T-helper 2 cell (primary cell): ENCODE measurements at places on chromosomes 2 and 18.

- no peak for DNase-seq
Observed at GRCh38 chr2:172179045-172179701, 76.5 kb upstream of the DLX2 start.

DNA sequence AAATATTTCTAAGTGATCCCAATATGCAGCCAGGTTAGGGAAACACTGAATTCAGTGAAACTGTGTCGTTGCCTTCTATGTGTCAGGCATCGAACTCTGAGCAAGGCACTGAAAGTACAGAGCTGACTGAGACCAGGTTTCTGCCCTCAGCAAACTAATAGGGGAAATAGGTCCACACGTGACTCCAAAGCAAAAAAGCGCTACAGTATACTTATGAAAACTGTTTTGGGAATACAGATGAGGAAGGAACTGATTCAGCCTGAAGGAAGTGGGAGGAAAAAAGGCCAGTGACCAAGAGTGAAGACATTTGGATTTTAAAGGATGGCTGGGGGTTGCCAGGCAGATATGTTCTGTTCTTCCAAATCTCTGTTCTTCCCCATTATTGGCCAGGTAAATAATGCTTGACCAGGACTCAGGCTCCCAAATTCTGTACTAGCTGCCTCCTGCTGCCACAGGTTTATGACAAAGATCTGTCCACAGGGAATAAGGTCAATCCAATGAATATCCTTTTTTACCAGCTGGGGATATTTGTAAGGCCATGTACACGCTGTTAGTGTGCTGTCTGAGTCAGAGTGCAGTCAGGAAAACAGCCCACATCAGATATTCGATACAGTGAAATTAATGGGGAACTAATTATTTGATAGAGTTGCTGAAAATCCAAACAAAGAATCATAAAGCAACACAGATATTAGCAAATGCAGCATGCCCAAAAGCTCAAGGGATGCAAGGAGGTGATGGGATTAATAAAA, 24.5 kb upstream of the INPP4A start:
- DNase-seq = no peak

DNA sequence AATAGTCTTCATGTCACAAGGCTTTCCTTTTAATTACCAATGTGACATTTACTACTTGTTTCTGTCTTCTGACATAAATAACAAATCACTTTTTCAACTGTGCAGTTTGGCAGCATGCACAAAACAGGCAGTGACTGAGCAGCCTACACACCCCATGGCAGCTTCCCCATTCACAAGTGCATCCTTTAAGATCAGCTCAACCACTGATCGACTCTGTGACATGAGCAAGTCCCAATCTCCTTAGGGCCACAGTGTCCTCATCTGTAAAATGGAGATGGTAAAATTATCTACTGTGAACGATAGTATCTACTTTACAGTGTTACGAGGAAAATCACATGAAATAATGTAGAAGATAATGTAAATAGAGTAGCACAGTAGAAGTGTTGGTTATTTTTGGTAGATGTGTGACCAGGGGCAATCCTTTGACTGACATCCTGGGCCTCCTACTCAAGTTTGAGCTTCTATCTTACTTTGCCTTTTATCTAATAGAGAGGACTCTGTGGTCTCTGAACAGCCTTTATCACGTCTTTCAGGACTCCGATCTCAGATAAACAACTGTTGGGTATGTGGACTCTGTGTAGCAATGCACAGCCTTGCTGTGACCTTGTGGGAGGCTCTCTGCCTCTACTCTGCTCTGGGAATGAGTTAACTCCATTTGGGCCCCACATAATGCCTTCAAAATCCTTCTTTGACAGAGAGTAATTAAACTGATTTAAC, 120.6 kb downstream of the PIGN start:
- no peak for DNase-seq

GRCh38 chr2:195531754-195532153, 125.3 kb upstream of the SLC39A10 start:
- DNase-seq = no peak

DNA sequence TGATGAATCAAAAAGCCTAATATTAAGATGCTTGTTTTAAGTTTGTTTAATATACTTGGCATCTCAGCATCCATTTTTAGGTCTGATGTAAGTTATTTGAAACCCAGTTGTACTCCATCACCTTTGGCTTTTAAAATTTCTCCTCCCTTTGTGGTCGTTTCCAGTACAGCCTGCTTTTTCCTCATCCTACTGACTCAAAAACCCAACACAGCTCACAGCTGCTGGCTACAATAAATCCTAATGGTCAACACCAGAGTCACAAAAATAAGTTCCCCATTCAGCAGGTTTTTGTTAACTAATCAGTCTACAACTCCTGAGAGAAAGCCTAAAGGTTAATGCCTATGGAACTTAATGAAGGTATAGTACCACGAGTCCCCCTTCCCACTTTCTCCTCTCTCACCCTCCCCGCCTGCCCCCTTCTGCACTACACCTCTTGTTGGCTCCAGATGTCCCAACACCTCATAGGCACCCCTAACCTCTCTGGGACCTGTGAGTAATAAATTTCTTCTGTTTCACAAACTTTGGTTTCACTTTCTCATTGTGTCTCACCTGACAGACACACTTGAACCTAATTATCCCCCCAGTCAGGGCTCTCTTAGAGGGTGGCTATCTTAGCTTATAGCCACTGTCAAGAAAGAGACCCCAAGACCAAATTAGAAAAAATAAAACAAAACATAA, 148.6 kb downstream of the GALNT1 start:
- DNase-seq = no peak

DNA sequence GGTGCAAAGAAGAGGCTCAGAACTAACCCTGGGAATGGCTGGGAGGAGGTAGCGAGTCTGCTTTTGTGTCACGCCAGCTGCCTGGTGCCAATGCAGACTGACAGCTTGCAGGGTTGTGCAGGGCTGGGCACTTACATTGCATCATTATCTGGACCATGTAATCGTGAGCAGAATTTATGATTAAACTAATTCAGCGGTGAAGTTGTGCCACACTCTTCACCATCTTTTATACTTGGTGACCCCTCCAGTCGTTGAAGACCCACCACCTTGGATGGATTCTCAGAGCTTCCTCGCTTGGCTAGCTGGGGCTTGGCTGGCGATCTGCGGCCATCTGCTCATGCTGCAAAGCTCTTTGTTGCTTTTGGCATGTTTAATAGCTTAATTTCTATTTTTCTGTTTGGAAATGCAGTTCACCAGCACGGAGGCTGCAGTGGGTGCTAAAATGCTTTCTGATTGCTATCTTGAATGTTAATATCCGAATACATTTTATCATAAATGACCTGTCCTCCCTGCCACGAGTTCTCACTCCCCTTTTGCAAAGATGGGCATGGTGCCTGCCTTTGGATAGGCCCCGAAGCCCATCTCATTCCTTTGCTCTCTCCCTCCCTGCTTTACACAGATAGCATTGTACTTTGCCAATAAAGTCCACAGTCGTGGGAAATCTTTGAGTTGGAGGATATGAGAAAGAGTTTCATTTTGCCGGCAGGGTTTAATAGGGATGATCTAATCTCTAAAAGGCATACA, 188.2 kb downstream of the PRKCE start:
- DNase-seq = no peak

DNA sequence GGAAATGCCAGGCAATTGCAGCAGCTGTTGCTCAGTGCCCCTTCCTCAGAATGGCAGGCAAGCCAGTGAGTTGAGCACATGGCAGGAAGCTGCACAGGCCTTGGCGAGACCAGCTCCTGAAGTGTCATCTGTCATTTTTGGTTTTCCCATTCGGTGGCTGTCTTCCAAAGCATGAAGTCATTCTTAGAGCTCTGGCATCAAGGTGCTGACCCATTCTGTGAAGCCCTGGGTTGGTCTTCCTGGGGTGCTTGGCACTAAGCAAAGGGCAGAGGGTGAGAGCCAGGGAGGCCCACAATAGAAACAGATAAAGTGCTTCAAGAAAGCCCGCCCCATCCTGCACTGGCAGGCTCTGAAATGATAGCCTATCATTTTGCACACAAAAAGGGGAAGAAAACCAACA, 150.5 kb downstream of the VAPA start:
- DNase-seq = no peak

DNA sequence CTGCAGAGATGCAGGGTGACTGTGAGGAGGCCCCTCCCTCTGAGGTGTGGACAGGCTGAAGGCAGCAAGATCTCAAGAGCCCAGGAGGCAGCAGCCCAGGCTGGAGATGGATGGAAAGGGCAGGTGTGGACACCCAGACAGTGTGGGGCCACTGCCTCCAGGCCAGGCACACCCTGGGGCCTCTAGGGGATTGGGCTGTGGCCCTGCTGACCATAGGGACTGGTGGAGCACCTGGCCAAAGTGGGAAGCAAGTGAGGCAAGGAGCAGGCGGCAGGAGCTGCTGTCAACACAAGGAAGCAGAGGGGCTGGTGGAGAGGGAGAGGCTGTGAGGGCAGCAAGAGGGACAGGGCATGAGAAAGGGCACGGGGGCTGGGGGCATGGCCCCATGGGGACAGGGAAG, 10.8 kb downstream of the SNED1 start:
- no peak for DNase-seq

- DNase-seq = no peak
Observed at GRCh38 chr2:70529610-70530009, 24.0 kb downstream of the TGFA start.

DNA sequence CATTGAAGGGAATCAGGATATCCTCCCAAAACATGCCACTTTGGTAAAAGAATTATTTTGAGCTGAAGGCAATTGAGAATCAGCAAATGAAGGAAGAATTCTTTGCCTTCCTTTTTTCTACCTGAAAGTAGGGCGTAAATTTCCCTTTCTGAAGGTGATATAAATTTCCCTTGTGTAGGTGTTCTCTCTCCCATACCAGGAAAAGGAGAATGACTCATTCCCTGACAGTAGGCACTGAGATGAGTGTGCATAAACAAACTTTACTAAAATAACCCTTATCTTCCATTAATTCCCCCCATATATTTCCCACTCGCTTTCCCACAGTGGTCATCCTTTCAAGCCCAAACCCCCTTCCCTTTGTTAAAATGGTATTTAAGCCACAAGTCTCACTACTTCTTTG, 1339.0 kb downstream of the LRP1B start:
- DNase-seq = no peak

GRCh38 chr2:110888411-110888810, 156.0 kb downstream of the ACOXL start:
- no peak for DNase-seq

GRCh38 chr2:58047373-58047935, 848 bp downstream of the VRK2 start:
- no peak for DNase-seq

GRCh38 chr2:181471783-181472182, 14.6 kb downstream of the ITGA4 start:
- DNase-seq = no peak

DNA sequence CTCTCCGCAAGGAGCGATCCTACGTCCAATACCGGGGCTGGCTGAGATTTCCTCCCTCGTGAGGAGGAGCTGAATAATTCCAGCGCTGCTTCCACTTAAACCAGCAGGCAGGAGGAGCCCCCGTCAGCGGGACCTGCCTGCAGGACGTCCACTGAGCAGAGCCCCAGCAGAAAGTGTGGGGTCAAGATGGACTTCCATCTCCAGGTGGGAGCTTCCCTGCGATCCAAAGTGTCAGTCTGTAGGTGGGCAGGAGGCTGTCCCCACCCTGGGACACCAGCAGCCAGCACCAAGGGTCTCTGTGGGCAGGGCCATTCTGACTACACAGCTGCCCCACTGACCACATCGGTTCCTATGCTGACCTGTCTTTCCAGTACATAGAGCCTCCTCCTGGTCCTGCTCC, 462 bp upstream of the OTOS start:
- DNase-seq = no peak

GRCh38 chr2:178386986-178387597, 63.9 kb downstream of the PRKRA start:
- no peak for DNase-seq

GRCh38 chr18:9737472-9738121, 29.5 kb downstream of the RAB31 start:
- DNase-seq = no peak

DNA sequence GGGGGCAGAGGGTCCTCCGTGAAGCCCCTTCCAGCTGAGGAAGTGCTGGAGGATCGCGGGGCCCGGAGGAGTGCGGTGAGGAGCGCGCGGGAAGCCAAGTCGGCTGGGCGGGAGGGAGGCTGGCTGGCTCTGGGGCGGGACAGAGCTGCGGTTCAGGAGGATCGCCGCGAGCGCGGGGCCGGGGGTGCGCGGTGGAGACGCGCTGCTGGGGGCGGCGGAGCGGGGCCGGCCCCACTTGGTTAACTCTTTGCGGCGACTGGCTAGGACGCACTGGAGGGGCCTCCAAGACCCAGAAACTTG, 464 bp downstream of the CYBRD1 start:
- DNase-seq = no peak

- no peak for DNase-seq
Observed at GRCh38 chr2:200184748-200185627, 121.5 kb upstream of the SPATS2L start.

GRCh38 chr2:17303054-17303453, 215.2 kb downstream of the RAD51AP2 start:
- DNase-seq = peak; percentile 10
